NCI-H1092 (cell line): ENCODE measurements at places on chromosomes 11 and 22.

DNA sequence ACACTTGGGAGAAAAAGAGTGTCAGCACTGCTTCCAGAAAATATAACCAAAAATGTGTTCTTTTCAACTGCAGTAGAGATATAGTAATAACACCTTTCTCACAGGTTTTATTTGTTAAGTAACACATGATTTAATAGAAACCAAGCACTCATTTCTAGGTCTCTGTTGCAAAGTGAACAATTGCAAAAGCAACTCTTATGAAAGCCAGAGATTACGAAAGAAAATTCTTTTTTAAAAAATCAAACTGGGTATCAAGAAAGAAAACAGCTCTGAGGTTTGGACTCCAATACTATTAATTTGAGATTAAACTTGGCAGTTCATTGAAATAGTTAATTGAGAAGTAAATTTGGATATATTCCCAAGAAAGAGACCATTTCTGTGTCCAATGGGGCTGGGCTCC lies 9.8 kb upstream of the XKR3 start:
- no peak for DNase-seq

DNA sequence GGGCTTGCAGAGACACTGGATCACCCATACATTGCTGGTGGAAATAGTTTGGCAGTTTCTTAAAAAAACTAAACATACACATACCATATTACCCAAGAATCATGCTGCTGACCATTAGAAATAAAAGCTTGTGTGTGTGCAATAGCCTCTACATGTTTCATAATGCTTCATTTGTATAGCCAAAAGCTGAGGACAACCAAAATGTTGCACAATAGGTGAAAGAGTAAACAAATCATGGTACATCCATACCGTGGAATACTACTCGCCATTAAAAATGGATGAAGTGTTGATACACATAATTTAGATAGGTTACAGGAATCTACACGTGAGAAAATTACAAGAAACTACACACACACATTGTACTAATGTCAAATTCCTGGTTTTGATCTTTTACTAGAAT lies 6.5 kb downstream of the KBTBD3 start:
- DNase-seq = no peak

DNA sequence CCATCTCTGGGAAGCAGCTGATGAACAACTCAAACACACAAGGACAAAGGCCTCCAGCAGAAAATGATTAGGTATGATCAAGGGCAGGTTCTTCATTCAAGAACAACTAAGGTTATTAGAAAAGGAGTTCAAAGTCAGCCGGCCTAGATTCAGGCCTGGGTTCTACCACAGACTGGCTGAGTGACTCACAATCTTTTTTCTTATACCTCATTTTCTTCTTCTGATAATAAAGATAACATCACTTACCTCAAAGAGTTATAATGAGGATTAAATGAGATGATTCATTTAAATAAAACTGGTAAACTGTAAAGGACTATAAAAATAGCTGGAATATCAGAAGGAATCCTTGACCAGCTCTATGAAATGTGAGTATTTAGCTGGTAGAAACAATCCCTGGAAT lies 49.3 kb upstream of the PPP2R1B start:
- no peak for DNase-seq

DNA sequence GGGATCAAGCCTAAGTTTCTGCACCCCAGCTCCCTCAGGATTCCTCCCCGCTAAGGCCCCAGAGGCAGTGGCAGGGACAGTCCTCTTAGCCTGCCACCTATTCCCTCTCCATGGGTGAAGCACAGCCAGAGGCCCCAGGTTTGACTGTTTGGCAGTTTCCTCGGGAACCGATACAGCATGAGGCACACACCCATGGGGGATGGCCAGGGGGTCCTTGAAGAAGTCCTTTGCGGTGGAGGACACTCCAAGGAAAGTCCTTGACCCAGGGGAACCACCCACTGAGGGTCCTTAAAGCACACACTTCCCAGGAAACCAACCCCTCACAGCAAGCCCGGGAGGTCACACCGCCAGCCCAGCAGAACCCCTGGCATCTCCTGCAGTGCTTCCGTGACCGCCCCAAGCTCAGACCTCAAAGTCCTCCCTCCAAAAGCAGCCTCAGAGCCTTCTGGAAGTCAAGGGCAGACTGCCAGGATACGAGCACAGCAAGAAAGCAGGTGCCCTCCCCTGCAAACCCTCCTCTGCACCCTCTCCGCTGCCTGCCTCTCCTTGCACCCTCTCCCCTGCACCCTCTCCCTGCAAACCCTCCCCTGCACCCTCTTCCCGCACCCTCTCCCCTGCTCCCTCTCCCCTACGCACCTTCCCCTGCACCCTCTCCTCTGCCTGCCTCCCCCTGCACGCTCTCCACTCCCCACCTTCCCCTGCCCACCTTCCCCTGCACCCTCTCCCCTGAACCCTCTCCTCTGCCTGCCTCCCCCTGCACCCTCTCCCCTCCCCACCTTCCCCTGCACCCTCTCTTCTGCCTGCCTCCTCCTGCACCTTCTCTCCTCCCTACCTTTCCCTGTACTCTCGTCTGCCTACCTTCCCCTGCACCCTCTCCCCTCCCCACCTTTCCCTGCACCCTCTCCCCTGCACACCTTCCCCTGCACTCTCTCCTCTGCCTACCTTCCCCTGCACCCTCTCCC lies 1.4 kb downstream of the SIGIRR start:
- no peak for DNase-seq

DNA sequence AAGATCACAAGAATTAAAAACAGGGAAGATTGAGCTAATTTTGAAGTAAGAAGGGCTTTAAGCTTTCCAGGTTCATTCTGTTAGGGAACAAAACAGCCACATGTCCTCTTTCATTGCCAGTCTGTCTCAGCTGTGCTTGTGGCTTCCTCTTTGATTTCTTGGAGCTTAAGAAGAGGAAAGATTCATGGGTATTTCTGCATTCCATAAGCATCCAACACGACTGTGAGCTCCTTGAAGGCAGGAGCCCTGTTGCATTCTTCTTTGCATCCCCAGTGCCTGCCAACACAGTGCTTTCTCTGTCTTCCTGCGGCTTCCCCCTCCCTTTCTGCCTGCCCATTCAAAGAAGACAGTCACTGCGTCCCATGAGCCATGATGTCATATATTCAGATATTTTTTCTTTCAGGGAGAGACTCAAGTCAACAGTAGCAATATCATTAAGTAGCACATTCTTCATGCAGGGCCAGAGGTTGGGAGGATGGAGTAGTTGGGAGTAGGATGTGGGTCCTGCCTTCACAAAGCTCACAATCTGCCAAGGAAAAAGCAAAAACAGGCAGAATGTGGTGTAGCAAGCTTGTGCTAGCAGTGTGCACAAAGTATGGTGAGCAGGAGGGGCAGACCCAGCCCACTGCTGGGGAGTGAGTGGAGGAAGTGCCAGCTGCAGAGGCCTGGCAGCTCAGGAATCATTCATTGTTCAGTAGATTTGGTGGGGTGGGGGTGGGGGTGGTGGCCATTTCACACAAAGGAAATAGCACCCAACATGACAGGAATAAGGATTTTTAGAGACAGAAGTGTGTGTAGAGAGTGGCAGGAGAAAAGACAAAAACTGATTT lies 162.1 kb upstream of the RASSF10 start:
- DNase-seq = no peak

GRCh38 chr11:89184021-89184420 lies 6.3 kb downstream of the TYR start:
- no peak for DNase-seq

DNA sequence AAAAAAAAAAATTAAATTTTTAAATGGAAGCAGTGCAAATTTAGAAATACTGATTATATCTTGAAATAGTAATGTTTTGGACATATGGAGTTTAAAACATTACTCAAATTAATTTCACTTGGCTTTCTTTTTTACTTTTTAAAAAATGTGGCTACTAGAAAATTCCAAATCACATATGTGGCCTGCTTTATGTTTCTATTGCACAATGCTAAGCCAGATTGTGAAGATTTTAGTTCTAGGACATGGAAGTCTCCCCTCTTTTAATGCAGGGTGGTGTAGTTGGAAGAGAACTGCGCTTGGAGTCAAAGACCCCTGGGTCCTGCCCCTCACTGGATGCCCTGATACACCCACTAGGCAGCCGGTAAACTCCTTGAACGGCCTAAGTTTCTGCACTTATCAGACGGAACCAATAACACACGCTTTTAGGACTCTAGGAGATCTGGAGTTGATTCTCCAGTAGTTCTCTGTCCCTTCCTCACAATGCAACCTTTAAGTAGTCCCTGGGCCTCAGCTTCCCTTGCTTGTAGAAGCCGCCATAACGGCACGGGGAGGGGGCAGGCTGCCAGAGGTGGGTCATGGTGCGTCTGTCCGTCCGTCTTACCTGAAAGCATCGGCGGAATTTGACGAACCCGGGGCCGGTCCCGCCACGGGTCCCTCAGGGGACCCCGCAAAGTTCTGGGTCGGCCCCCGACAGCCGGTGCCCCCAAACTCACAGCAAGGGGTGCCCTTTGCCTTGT lies 505 bp downstream of the FAM227A start:
- no peak for DNase-seq

DNA sequence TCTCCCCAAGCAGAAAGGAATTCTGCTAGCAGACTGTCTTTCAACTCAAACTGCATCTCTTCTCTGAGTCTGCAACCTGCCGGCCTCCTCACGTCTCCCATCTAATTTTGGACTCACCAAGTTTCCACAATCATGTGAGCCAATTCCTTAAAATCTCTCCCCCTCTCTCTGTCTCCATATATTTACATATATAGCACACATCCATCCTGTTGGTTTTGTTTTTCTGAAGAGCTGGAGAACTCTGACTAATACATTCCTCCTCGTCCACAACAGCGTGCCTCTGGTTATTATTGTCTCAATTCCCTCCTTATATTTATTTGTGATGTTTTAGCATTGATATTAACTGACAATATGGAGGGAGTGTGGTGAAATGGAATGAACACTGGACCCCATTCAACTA lies 29.6 kb upstream of the FJX1 start:
- no peak for DNase-seq

GRCh38 chr11:92249156-92249753 lies 24.6 kb downstream of the FAT3 start:
- DNase-seq = no peak

DNA sequence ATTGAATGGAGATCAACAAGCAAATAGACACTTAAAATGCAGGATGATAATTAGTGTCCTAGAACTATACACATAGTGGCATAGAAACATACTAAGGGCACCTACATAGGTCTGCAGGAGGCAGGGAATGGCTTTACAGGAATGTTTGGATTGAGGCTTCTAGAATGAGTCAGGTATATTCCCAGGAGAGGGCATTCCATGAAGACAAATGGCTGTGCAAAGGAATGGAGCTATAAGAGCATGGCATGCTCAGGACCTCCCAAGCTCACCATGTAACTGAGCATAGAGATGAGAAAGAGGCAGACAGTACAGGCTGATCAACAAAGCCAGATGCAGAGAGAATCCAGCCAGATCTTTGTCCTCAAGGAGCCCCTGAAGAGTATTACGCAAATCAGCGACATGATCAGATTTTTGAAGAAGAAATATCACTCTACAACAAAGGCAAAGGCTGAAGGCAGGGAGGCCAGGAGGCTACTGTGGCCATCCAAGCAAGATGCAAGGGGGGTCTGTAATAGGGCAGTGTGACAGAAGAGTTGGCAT lies 211.1 kb upstream of the MTNR1B start:
- DNase-seq = no peak

DNA sequence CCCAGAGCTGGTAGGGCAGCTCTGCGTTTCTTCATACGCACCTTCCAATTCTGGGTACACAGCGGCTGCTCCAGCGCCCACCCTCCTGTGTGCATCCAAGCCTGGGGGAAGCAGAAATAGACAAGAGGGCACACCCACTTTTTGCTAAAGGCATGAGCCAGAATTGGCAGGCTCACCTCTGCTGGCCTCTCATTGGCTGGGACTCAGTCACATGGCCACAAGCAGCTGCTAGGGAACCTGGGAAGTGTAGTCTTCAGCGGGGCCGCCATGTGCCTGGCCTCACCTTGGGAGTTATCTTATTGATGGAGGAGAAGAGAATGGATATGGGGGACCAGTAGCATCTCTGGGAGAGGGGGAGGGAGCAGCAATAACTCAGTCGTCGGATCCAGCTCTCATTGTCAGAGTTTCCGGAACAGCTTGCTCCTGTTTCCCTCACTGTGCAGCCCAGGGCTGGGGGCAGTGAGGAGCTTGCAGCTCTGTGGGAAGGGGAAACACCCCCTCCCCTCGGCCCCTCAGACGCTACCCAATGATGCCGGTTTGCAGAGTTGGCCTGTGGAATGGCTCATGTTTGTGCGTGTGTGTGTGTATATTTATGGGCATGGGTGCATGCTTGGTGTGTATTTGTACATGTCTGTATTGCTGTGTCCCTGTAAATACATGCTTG lies 11.8 kb upstream of the MIEF1 start:
- peak; percentile 21 for DNase-seq

DNA sequence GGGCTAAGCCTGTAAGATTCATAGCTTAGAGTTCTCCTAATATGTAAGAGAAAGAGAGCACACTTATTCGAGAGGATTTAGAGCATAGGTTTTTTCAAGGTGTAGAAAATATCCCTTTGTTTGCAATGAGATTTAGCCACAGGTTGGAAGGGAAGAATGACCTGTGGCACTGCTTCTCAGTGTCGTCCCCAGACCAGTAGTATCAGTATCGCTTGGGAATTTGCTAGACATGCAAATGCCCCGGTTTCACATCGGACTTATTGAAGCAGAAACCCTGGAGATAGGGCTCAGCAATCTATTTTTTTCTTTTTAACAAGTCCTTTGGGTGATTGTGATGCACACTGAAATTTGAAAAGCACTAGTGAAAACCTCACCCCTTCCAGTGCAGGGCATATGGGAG lies 362.6 kb upstream of the C11orf87 start:
- no peak for DNase-seq

GRCh38 chr22:35177811-35178210 lies 79.5 kb upstream of the HMGXB4 start:
- no peak for DNase-seq

- DNase-seq = no peak
Measured at GRCh38 chr11:99260696-99261095, 239.9 kb downstream of the CNTN5 start.

DNA sequence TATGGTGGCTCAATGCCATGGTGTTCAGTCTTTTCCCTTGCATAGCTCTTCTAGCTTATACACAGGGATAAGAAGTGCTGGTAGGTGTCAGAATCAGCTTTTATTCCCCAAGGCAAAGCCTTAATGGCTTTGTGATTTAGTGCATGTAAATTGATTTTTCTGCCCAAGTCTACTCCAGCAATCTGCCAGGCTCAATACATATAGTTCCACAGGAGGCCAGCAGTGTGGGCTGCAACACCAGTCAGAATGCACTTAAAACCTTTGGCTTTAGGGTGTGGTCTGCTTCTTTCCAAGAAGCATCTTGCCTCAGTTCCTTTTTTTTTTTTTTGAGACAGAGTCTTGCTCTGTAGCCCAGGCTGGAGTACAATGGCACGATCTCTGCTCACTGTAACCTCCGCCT lies 14.5 kb upstream of the CAPRIN1 start:
- DNase-seq = no peak

- no peak for DNase-seq
Measured at GRCh38 chr11:34029176-34029575, 22.4 kb upstream of the CAPRIN1 start.
